Transverse colon (tissue), 4 donors: ENCODE measurements at places on chromosomes 4 and X.
A peak's percentile ranks its signal among the peaks of the same experiment; 100 is the strongest.

- peak; percentile 14 for DNase-seq
Observed at GRCh38 chr4:80336582-80336981, 1.1 kb downstream of the CFAP299 start.

- DNase-seq = no peak
Observed at GRCh38 chr4:153933915-153934687, 145.2 kb upstream of the SFRP2 start.

DNA sequence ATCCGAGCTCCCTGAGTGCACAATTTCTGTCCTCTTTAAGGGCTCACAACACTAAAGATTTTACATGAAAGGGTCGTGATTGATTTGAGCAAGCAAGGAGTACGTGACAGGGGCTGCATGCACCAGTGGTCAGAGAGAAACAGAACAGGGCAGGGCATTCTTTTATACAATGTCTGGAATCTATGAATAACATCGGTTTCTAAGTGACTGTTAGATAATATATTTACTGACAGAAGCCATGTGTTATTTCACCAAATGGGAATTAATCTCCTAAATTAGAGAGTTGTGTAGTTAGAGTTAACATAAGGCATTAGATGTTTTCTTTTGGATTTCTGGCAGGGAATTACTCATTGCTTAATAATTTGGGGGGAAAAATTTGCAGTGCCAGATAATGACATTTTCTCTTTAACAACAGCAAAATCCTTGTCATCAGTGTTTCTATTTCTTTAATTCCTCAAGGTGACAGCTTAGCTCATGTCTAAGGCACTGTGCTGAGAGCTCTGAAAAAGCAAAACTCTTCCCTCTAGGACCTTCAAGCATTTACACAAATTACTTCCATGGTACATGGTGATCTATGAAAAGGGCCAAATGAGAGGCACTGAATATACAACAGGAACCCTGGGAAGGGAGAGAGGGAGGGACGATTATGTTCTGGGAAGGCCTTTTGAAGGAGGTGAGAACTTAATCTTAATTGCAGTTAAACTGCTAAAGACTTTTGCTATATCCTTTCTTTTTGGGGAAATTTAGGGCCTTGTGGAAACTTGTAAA, 145.0 kb downstream of the RTL3 start:
- no peak for DNase-seq

DNA sequence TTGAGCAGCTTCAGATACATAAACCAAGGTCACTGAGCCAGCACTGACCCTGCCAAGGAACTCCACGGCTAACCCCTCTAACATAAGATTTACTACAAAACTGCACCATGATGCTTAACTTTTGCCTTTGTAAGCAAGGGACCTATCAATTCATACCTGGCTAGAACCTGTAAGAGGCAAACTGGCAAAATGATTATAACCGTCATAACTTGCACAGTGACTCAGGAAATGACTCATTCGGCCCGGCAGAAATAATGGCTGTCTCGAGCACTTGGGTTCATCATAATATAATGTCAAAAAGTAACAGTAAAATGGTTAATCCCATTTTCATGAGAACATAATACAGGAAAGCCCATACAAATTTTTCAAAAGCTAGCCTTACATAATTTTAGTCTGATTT, 17.2 kb downstream of the RASGEF1B start:
- peak; percentile 35 for DNase-seq

GRCh38 chr4:657338-657833, 16.7 kb downstream of the ATP5ME start:
- DNase-seq = no peak

DNA sequence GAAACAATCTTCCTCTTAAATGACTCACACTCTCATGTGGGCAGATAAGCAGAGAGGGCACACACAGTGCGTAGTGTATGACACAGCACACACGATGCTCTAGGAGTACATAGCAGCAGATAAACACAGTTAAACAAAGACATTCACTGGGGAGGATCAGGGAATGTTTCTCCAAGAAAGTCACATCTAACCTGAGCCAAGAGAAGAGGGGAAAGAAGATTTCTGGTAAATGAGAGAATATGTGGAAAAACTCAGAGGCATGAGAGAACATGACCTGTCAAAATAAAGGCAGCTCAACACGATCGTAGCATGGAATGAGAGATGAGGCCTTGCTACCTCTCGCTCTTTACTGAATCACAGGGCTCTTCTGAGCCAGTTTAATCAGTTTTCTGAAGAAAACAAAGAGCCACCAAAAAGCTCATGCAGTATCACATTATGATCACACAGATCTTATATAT, 251.0 kb downstream of the ANK2 start:
- no peak for DNase-seq

DNA sequence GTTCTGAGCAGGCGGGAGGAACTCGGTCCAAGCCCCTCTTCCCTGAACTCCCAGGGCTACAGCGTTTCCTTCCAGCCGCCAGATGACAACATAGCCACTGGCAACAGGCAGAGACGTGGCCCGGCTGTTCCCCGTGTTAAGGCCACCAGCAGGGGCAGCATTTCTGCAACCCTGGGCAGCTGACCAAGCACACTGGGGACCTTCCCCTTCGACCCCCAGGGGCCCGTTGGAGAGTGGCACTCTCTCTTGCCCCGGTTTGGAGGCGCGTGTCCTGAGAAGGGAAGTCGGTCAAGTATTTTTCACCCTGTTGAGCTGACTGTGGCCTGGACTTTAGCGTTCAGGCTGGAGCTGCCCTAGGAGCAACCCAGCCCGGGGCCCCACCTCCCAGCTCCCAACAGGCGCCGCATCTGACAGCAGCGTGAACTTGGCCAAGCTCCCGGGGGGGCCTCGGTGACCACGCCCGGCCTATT, 37.6 kb downstream of the ZBTB49 start:
- DNase-seq = no peak

GRCh38 chr4:145882604-145883003, 56.0 kb downstream of the ZNF827 start:
- no peak for DNase-seq

GRCh38 chr4:80592950-80593349, 257.4 kb downstream of the CFAP299 start:
- no peak for DNase-seq

DNA sequence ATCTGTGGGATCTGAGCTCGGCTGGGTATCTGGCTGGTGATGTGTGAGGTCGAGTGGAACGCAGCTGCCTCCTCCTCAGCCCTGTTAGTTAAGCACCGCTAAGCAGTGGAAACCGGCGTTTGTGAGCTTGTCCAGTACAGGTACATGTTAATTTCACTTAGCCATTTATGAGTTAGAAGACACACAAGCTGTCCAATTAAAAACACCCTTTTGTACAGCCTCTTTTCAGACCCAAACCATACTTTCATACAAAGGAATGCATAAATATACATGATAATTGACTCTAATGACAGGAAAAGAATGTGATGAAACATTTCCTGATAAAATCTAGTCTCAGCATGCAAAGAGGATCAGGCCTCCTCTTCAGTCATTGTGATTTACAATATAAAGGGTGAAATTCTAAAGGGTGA, 163.6 kb upstream of the FAT1 start:
- DNase-seq = no peak

DNA sequence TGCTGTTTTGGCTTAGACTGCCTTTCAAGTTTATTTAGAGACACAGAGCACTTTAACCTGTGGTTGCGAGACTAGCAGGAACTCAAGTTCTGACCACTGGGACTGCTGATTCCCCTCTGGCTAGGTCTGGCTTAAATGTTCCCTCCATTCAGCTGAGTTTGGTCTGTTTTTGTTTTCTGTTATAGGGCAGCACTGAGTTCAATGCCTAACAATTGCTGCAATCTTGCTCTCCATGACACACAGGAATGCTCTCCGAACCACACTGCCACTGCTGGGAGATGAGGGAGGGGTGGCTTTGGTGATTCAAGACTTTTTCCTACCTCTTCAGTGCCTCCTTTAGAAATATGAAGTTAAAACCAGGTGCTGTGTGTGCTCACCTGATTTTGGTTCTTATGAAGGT, 106.3 kb upstream of the EOLA2 start:
- no peak for DNase-seq

- no peak for DNase-seq
Observed at GRCh38 chr4:63663870-63664269, 745.4 kb downstream of the TECRL start.

- DNase-seq = no peak
Observed at GRCh38 chrX:131725001-131725654, 181.3 kb downstream of the OR13H1 start.

- no peak for DNase-seq
Observed at GRCh38 chr4:152110780-152111179, 350.0 kb upstream of the GATB start.

DNA sequence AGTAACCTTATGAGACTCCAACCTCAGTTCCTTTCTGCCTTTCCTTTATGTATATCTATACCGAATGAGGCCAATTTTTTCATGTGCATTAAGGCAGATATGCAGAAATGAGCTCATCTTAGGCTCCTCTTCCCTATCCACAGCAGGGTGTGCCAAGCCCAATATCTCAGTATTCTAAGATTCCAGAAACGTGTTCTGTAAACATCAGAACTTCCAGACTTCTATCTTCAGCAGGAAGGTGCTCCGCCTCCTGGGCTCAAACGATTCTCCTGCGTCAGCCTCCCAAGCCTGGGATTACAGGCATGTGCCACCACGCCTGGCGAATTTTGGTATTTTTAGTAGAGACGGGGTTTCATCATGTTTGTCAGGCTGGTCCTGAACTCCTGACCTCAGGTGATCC, 31.0 kb upstream of the CCNG2 start:
- DNase-seq = no peak

DNA sequence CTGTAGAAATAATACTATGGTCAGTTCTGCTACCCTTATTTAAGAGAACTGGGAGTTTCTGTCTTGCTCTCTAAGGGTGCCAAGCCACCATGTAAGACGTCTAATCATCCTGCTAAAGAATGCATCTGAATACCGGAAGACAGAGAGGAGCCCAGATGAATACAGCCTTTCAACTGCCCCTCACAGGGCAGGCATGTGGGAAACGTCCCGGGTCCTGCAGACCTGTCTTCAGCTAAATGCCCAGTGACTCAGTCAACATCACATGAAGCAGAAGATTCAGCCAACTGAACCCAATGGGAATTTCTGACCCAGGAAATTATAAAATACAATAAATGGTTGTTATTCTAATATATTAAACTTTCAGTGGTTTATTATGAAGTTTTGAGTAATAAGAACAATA, 2141.0 kb upstream of the AGA start:
- no peak for DNase-seq

- no peak for DNase-seq
Observed at GRCh38 chrX:110966839-110967238, 129.2 kb upstream of the PAK3 start.

DNA sequence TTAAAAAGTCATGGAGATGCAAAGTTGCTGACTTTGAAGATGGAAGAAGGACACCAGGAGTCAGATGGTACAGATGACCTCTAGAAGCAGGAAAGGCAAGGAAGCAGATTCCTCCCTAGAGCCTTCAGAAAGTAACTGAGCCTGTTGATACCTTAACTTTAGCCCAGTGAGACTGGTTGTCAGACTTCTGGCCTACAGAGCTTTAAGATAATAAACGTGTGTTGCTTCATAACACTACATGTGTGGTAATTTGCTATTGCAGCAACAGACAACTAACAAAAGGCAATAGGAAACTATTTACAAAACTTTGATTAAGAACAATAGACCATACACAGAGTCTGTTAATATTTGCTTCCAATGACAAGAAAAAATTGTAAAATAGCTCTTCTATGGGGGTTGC, 102.0 kb upstream of the USP38 start:
- no peak for DNase-seq

DNA sequence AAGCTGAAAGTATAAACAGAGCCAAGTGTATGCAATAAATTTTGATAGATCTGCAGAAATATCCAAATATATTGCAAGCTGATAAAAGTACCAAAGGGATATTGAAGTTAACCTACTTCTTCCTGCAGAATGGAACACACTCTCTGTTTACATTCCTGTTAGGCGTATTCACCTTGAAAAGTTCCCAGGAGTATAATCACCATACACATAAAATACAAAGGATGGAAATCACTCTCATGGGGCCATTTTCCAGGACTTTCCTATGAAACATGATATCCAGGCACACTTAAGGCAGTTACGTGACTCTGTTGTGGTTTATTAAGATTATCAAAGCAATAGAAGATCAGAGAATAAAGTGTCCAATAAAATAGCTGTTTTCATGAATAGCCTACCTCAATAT, 1142.3 kb downstream of the NLGN4X start:
- DNase-seq = no peak

- DNase-seq = no peak
Observed at GRCh38 chrX:11347300-11347699, 54.1 kb downstream of the AMELX start.

DNA sequence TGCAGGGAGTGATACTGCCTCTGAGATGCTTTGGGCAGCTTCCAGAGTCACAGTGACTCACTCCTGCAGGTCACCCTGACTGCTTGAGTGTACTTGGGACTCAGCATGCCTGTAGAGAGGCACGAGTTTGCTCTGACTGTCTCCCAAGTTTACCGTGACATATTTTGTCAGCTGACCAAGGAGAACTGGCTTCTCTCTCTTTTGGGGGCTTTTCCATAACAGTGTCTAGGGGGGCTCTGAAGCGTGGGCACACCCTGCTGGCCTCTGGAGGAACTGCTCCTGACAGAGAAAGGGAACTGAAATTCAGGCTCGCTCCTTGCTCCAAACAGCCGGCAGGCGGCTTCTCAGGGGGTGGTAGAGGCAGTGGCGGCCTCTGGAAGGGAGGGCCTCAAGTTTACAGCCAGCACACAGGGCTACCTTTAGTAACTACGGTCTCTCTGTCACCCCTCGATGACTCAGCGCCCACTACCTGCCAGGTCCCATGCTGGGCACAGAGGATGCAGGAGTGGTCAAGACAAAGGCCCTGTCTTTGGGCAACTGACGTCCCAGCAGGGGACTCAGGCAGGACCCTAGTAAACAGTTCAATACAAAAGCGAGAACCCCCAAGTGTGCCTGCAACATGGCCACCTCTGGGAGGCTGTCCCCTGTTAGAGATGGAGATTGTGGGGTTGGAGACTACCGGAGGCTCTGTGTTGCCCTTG, 17.8 kb downstream of the ZNF185 start:
- no peak for DNase-seq

DNA sequence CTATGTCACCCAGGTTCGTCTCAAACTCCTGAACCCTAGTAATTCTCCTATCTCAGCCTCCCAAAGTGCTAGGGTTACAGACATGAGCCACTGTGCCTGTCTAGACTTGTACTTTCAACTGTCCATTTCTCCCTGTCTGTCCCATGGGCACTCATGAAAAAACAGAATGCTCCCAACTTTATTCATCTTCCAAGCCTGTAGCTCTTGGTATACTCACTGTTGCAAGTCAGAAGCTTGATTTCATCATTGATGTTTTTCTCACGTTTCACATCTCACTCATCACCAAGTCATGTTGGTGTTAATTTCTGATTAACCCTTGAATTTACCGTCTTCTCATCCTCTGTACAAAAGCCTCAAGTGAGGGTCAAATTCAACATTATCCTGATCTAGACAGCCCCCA, 7.3 kb upstream of the SRP72 start:
- no peak for DNase-seq

GRCh38 chr4:8301851-8302730, 32.5 kb downstream of the HTRA3 start:
- no peak for DNase-seq

- no peak for DNase-seq
Observed at GRCh38 chr4:70666369-70666768, at the start of gene JCHAIN. TSS of gene JCHAIN (minus strand) at chr4:70666508. CDS start at chr4:70666490, 18 bp downstream.

GRCh38 chr4:155879767-155880166, 13.7 kb upstream of the ASIC5 start:
- DNase-seq = no peak
